SW 1271 (cell line): ENCODE measurements at places on chromosomes 7 and 10.

GRCh38 chr7:133703547-133703946, 423.6 kb upstream of the LRGUK start:
- DNase-seq, result no peak

DNA sequence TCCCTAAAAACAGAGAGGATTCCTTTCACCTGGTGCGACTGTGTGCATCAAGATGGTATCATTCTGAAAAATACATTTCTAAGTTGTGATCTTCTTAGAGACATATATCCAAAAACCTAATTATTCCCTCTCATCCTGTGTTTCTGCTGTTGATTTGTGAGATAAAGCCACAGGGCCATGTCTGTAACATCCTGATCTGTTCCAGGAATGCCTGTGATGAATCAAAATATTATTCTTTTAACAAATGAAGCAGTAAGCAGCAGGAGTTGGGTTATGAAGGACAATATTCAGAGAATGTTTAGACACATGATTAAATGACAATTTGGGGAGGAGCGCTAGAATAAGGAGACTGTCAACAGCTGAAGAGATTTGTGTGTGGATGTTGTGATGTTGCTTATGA, 731.4 kb downstream of the KCNMA1 start:
- no peak for DNase-seq

DNA sequence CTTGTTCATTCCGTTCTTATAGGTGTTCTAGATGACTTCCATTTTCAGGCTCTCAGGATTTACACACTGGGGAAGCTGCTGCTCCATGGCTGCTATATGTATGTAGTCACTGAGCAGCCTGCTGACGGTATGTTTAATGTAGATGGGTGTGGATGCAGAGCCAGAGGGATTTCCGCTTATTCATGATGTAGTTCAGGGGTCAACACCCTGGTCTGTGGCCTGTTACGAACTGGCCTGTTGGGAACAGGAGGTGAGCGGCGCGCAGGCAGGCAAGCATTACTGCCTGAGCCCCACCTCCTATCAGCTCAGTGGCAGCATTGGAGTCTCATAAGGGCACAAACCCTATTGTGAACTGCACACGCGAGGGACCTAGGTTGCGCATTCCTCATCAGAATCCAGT, 33.9 kb downstream of the DNAJB6 start:
- no peak for DNase-seq

DNA sequence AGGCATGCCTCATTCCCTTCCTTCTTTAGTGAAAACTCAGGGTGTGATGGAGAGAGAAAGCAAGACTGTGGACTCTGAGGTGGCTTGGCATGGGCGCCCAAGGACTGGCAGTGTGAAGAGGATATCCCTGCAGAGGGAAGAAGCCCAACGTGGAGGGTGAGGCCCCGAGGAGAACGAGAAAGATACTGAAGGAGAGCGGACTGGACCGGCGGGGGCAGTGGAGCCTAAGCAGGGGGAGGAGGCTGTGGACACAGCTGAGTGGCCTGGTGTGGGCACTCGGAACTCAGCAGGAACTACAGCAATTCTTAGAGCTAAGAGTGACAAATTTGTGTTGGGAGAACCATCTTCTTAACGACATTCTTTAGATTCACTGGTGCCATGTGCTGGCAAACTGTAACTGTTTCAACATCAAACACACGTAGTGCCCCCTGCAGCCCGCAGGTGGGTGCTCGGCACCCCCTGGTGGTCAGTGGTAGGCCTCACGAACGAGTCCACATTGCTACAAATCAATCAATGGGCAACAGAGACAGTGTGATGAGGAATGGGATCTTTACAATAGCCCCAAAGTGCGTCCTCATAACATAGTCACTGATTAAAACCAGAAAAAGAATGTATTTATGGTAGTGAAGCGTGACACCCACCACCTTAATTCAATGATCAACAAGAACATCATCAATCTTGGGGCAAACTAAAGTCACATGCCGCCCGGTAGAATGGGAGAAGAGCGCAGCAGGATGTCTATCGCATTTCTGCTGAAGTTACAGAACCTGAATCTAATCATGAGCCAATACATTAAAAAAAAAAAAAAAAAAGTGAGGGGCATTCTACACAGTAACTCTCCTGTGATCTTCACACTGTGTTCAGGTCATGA, 2.0 kb upstream of the SFTPA1 start:
- DNase-seq, result no peak

DNA sequence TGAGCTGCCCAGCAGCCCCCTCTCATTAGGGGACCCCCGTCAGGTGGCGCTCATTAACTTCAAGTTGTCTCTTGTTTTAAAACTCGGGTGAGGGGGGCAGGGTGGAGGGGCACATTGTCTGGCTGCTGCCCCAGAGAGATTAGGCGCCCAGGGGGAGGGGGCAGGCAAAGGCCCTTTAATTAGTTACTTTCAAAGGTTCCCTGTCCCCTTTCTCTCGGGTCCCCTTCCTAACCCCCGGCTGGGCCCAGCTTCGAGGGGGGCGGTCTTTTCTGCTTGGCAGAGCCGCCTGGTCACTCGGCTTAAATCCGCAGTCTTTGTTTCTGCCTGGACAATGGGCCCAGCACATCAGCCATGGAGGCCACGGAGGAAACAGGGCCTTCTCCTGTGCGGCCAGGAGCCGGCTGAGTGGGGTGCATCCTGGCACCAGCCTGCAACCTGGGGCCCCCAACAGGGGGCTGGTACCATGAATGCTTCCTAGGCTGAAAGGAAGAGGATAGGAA, 38.9 kb upstream of the SLF2 start:
- no peak for DNase-seq

DNA sequence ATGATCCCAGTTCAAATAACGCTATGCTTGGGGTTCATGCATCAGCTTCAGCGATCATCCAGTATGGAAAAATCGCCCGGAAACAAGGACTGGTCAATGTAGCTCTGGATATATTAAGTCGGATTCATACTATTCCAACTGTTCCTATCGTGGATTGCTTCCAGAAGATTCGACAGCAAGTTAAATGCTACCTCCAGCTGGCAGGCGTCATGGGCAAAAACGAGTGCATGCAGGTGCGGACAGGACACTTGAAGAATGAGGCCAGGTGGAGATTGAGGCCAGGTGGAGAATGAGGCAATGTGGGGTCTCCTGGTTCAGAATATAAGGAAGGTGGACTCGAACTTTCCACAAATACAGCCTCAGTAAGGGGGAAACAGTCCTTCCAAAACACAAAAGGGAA, 105.8 kb downstream of the TRRAP start:
- no peak for DNase-seq

- no peak for DNase-seq
Observed at GRCh38 chr10:90222939-90223338, 521.5 kb downstream of the KIF20B start.

DNA sequence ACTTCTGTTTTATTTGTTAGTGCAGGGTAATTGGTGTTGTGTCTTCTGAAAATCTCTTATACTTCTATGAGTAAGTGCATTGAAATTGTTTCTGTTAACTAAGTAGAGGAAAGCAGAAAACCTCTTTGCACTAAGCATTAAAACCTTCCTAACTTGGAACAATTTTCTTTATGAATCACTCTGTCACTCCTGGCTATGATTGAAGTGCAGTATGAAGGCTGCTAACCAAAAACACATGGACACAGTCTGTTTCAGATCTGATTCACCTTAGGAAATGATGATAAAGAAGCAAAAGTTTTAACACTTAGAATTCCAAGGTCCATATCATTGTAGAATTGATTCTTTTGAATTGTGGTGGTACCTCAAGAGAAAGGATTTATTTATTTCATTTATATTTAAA, 41.9 kb downstream of the MET start:
- DNase-seq, result no peak

GRCh38 chr10:33088990-33089389, 131.0 kb upstream of the ITGB1 start:
- no peak for DNase-seq

GRCh38 chr7:110960811-110961210, 130.1 kb upstream of the LRRN3 start:
- no peak for DNase-seq

GRCh38 chr7:106770191-106770590, 94.9 kb upstream of the PIK3CG start:
- peak; percentile 87 for DNase-seq

- peak; percentile 64 for DNase-seq
Observed at GRCh38 chr7:18866359-18867036, 250.9 kb downstream of the TWIST1 start.
